ENCODE measurements at places on chromosomes 2 and 18. TPM values are rescaled to one million over a fixed set of nuclear protein-coding genes. Genes with fewer than 3 reads are reported as not detected.

GAL3ST2 gene
- polyA plus RNA-seq = 0.05 TPM

AMER3 gene
- polyA plus RNA-seq = not detected

SLC14A1 gene
- 0.24 TPM for polyA plus RNA-seq

ITGA4 gene
- polyA plus RNA-seq = 4.9 TPM

SIX3 gene
- not detected for polyA plus RNA-seq

CCDC85A gene
- polyA plus RNA-seq = 0.65 TPM

SLC9A4 gene
- not detected for polyA plus RNA-seq

CRYBA2 gene
- polyA plus RNA-seq = not detected

ADD2 gene
- polyA plus RNA-seq = 0.29 TPM

AGXT gene
- polyA plus RNA-seq = 0.04 TPM

OTX1 gene
- polyA plus RNA-seq = 0.04 TPM

RAX gene
- not detected for polyA plus RNA-seq

ZBTB14 gene
- polyA plus RNA-seq = 8.6 TPM
